ENCODE measurements at places on chromosomes 1 and 21. TPM values are rescaled to one million over a fixed set of nuclear protein-coding genes. Genes with fewer than 3 reads are reported as not detected.

The S100A7A gene
- polyA plus RNA-seq = 0.01 TPM

The CFH gene
- polyA plus RNA-seq = 1.7 TPM

The IL20 gene
- polyA plus RNA-seq = 4.7 TPM

DNA sequence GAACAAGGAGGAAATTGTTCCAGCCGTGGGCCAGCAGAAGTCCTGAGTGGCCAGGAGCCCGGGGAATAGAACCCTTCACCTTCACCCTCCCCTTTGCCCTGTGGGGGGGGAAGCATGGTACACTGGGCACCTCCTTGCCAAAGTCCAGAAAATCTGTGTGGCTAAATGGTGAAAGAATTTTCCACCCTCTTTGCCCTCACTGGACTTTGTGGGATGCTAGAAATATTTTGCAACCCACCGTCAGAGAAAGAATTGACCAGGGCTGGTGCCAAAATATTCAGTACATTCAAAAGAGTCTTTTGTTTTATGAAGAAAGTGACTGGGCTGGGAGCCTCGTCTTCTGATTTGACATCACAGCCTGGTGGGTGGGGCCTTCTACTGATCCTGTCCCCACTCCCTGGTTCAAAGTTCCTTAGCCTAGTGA, 14.6 kb downstream of the NFASC start:
- peaks cover 15% of the 10 kb centered on the region for H3K27me3 ChIP-seq
- H3K27ac ChIP-seq = no peak overlapping the region
- H3K4me1 ChIP-seq = peaks cover 2% of the 10 kb centered on the region
- no peak overlapping the region for H3K4me3 ChIP-seq
- no peak for DNase-seq

DNA sequence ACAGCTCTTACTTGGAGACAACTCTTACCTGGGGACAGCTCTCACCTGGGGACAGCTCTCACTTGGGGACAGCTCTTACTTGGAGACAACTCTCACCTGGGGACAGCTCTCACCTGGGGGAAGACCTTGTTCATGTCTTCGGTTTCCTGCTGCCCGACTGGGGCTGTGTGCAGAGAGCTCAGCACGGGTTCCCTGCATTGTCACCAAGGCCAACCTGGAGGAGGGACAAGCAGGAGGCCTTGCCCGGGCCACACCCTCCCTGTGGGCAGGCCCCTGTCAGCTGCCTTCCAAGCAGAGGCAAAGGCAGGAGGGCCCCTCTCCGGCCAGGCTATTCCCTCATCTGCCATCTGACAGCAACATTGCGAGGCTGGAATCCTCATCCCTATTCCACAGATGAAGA, at the start of gene LDLRAD1:
Gene LDLRAD1, minus strand, starts transcription at position 208 of the 400 bp plus-strand sequence. Its CDS starts 74 bp downstream, at position 134.
- H3K4me1 ChIP-seq = peaks cover 12% of the 10 kb centered on the region
- no peak within 1 kb of the TSS for H3K4me3 ChIP-seq
- DNase-seq = no peak
- H3K36me3 ChIP-seq = no peaks in the 10 kb centered on the region
- H3K27me3 ChIP-seq = peaks cover 6% of the 10 kb centered on the region

DNA sequence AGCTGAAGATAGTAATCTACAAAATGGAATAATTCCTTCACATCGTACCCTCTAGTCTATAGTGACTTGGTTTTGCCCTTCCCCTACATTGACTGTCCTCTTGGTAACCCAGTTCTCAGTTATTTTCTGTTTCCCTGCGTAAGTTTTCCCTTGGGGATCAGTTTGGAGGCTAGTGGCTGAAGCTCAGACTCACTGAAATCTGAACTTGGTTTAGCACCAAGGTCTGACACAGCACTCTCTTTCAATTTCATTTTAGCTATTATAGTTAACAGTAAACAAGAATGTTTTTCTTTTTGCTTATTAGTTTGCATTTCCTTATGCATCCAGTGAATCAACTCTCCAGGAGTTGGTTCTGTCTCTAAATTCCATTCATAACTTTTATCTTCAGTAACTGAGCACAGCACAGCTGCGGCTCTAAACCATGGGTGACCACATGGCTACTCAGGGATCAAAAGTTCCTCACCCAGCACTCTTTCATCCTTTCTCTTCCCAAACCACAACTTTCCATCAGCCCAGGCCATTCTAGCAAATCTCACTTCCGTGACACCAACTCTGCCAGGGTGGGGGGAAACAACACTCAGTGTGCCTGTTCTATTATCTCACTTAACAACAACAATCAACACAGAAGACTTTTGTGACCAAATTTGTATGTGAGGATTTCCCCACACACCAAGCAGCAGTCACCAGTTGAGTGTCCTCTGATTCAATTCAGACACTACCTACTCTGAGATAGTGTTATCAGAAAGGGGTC, 17.6 kb upstream of the IFI6 start:
- no peaks in the 10 kb centered on the region for H3K36me3 ChIP-seq
- no peaks in the 10 kb centered on the region for H3K27me3 ChIP-seq
- peaks cover 3% of the 10 kb centered on the region for H3K4me1 ChIP-seq
- no peak overlapping the region for H3K4me3 ChIP-seq
- DNase-seq = no peak
- no peak overlapping the region for H3K27ac ChIP-seq

GRCh38 chr1:66283622-66284041, 250.3 kb upstream of the SGIP1 start:
- H3K4me3 ChIP-seq = no peak overlapping the region
- no peak for DNase-seq
- H3K27ac ChIP-seq = peak overlapping the region; percentile 29
- H3K27me3 ChIP-seq = no peaks in the 10 kb centered on the region
- H3K36me3 ChIP-seq = no peaks in the 10 kb centered on the region
- H3K4me1 ChIP-seq = peaks cover 26% of the 10 kb centered on the region

DNA sequence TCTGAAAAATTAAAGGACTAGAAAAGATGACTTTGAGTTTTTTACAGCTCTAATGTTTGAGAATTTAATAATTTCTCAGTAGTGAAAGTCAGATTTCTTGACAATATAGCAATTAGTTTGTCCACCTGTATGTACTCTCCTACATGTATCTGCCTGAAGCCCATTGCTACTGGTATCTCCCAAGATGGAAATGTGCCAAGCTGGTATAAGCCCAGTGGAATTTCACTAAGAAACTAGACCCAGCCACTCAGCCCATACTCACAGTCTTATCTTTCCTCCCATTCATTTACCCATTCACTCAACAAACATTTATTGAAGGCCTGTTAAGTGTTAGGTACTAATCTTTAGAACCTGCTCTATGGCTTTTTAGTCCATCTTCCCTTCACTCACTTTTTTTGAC, 21.6 kb upstream of the TRIM45 start:
- no peaks in the 10 kb centered on the region for H3K36me3 ChIP-seq
- H3K4me1 ChIP-seq = peaks cover 9% of the 10 kb centered on the region
- H3K4me3 ChIP-seq = no peak overlapping the region
- no peak for DNase-seq
- H3K27me3 ChIP-seq = no peaks in the 10 kb centered on the region
- H3K27ac ChIP-seq = no peak overlapping the region

GRCh38 chr21:16571594-16571993, 841.8 kb downstream of the USP25 start:
- H3K4me1 ChIP-seq = no peaks in the 10 kb centered on the region
- no peaks in the 10 kb centered on the region for H3K36me3 ChIP-seq
- no peak overlapping the region for H3K27ac ChIP-seq
- no peak for DNase-seq
